ENCODE measurements at places on chromosomes 1 and 21.

DNA sequence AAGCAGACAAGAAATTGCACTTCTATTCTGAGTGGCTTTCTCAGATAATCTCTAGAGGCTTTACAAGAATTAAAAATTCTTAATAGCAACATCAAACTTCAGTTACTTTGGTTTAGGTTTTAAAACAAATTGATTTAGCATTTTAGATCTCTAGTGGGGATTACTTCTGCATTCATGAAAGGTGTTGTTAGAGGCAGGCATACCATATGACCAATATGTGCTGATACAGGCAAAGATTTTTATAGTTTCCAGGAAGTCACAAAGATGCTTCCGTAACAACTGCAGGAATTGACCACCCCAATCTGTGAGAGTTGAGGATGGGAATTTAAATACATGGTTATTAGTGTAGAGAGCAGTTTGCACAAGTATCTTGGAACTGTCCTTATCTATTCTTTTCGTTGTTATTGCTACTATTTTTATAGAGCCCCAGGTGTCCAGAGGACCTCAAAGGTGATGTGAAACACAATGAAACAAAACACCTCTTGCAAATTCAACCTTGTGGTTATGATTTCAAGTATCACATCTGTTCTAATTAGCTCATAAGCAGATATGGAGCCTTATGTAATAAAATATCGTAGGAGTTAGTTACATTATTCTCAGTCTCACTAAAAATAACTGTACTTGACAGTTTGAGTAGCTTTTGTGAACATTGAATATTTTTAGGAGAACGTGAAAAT is 512.7 kb upstream of the ADGRL4 start:
- DNase-seq, result no peak

DNA sequence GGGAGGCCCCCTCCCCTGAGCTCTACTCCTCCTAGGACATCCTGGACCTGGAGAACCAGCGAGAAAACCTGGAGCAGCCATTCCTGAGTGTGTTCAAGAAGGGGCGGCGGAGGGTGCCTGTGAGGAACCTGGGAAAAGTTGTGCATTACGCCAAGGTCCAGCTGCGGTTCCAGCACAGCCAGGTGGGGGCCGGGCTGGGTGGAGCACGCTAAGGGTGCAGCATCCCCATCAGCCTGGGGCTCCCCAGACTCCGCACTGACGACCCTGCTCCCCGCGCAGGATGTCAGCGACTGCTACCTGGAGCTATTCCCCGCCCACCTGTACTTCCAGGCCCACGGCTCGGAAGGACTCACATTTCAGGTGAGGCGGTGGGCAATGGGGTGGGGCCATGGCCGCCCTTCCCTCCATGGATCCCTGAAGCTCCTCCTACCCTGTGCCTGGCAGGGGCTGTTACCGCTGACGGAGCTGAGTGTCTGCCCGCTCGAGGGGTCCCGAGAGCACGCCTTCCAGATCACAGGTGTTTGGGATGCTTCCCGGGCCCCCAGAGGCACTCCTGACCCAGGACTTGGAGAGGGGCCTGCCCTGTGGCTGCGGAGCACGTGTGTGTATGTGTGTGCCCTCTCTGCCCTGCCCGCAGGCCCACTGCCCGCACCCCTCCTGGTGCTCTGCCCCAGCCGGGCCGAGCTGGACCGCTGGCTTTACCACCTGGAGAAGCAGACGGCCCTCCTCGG is 4.1 kb downstream of the PLEKHN1 start:
- DNase-seq, result no peak

- no peak for DNase-seq
These were observed 145.4 kb upstream of the C8B start for GRCh38 chr1:57111175-57111574.

GRCh38 chr1:201147396-201148015 is 6.8 kb downstream of the TMEM9 start:
- DNase-seq, result no peak

DNA sequence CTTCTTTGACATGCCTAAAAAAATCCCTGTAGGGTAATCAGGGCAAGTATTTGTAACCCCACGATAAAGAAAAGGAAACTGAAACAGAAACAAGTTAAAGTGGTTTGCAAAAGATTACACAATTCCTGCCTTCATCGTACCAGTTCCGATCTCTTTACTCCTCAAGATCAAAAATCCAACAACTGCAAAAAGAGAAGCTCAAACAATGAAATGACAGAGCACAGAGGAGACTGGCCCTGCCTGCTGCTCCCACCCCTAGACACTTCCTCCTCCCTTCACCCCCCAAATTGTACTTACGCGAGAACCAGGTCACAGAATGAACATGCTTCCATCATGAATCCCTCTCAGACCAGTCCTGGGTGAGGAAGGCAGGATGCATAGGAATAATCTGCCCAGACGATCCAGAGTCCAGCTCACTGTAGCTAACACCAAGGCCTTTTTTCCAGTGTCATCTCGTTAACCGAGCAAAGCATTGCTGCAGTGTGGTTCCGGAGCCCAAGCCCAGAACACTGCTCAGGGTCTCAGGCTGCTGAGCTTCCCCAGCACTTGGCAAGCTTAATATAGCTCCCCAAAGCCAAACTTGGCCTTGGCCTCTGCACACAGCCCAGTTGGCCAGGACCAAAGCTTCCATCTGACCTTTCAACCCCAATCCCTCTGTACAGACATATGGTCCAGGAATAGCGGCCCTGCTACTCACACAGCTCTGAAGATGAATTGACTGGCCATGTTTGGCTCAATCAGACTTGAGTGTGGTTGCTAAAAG is 20.3 kb downstream of the RXRG start:
- no peak for DNase-seq

GRCh38 chr1:234962340-234962989 is 166.2 kb downstream of the TOMM20 start:
- DNase-seq, result peak; percentile 99

GRCh38 chr1:15618077-15618654 is 908 bp downstream of the DDI2 start:
- DNase-seq, result no peak

DNA sequence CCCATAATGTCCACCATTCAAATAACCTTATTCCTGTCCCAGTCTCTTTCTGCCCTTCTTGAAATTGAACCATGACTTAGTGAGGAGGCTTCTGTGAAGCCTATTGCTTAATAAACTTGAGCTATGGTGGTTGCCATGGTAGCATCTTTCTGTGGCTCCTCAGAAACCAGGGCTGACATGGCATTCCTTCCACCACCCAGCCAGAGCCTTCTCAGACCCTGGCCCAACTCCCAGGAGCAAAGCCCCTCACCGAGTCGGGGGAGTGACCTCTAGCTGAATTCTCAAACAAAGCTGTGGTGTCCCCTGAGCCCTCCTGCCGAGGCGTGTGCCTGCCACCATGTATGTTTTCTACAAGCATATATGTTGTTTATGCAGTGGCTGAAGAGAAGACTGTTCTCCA is 259.1 kb downstream of the CACNA1E start:
- no peak for DNase-seq

- no peak for DNase-seq
These were observed 14.0 kb downstream of the C1orf94 start for GRCh38 chr1:34190692-34191091.

Measured in non-pigmented ciliary epithelial cell (primary cell).